ENCODE measurements at places on chromosomes 13 and 19. TPM values are rescaled to one million over a fixed set of nuclear protein-coding genes. Genes with fewer than 3 reads are reported as not detected.

Gene NKG7
- total RNA-seq, result 2.8 TPM

GRCh38 chr19:27775395-27775794, 1437.6 kb downstream of the UQCRFS1 start:
- no peak overlapping the region for H3K27ac ChIP-seq
- H3K36me3 ChIP-seq, result no peaks in the 10 kb centered on the region
- no peaks in the 10 kb centered on the region for H3K4me1 ChIP-seq
- no peaks in the 10 kb centered on the region for H3K27me3 ChIP-seq
- no peak overlapping the region for H3K4me3 ChIP-seq

Gene SYT3
- total RNA-seq, result 3.4 TPM

DNA sequence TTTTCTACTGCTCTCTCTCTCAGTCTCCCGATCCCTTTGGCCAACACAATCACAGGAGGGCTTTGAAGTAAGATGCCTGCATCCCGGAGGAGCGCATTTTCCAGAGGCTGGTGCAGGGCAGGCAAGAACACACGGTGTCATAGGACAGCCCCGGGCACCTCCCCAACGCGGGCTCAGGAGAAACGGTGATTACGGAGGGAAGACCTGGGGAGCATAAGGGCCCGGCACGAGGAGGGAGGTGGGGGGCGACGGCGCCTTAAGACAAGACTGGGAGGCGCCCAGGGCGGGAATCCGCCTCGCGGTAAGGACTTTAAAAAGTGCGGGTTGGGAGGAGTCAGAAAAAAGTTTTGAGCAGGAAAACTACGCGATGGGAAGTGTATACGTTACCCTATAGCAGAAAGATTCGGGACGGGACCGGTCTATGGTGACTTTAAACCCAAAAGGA, 18.7 kb upstream of the ZNF888 start:
- peak overlapping the region; percentile 81 for H3K4me3 ChIP-seq
- peaks cover 7% of the 10 kb centered on the region for H3K4me1 ChIP-seq

Gene TARM1
- total RNA-seq, result not detected

DNA sequence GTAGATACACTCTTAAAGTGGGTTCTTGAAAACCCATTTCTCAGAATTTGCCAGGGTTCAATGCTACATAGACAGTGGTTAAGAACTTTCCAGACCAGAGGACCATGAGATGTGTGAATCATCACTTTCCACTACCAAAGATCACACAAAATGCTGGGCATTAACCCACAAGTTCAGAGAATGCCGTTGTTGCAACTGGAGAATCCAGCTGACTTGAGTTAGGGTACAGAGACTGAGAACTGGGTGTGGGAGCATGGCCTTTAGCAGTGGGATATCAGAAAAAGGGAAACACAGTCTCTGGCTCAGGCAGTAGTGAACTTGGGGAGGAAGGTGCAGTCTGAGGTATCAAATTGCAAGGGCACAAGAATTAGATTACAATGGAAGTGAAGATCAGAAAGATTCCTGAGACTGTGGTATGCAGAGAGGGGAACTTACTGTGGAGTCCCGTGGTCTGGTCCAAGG, 51.5 kb upstream of the WDFY2 start:
- no peak for DNase-seq
- no peaks in the 10 kb centered on the region for H3K36me3 ChIP-seq
- no peaks in the 10 kb centered on the region for H3K27me3 ChIP-seq
- H3K4me1 ChIP-seq, result no peaks in the 10 kb centered on the region
- no peak overlapping the region for H3K27ac ChIP-seq

Gene UPK1A
- not detected for total RNA-seq

GRCh38 chr13:70457474-70457873, 349.2 kb upstream of the KLHL1 start:
- H3K27me3 ChIP-seq, result no peaks in the 10 kb centered on the region
- H3K4me3 ChIP-seq, result no peak overlapping the region

DNA sequence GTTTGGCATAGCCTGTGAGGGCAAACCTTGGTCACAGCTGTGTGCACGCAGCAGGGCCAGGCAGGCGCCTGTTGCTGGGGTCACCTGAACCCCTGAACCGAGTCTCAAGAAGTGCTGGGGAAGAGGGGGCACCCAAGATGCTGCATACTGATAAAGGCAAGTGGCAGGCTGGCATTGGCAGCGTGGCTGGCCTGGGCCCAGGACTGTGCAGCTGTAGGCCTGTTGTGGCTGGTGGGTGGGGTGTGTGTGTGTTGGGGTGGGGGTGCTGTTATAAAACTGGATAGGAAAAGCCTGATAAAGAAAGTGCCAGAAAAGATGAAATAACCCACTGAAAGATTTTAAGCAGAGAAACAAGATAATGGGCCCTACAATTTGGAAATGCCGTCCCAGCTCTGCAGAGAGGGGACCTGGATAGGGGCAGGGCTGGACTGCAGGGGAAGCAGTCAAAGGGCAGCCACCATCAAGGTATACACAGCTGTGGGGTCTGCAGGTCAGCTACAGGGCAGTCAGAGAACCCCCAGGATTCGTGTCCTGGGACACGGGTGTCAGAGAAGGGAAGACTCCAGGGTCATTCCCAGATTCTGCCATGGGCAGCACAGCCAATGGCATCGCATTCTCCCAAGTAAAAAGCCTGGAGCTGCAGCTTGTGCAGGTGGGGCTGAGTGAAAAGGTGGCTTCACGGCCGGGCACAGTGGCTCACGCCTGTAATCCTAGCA, 33.2 kb downstream of the CILP2 start:
- no peaks in the 10 kb centered on the region for H3K4me1 ChIP-seq
- H3K36me3 ChIP-seq, result no peaks in the 10 kb centered on the region
- no peaks in the 10 kb centered on the region for H3K27me3 ChIP-seq
- no peak for DNase-seq

Gene ZNF563
- 5.4 TPM for total RNA-seq

DNA sequence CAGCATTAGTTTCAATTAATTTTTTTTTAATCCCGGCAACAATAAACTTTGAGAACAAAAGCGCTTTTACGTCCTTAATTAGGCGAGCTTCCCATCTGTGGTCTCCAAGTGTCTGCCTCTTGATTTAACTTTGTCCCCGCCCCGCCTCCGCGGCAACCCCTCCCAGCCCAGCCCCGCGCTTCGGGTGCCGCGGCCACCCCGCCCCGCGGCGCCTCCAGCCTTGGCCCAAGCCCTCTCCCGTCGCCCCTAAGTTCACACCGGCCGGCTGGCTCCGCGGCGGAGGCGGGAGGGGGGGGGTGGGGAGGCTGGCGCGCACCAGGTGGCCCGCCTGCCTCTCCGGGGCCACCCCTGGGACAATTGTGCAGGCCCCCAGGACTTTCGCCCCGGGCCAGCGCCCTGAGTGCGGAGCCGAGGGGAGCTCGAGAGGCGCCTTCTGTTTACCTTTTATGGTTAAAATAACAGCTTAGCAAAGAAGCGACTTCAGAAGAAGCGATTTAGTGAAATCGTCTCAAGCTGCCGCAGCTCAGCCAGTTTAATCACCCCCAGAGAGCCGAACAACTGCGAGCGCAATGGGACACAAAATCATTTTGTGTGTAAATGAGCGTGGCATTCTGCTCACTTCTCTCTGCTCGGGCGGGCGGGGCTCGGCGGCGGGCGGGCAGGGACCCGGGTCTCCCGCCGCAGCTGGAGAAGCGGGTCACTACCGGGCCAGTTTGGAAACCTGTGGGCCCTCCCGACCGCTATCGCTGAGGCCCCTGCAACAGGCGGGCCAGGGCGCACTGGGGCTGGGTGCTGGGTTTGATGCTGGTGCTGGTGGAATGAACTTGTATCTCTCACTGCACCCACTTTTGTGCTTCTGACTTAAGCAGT, 1.4 kb downstream of the KCTD15 start:
- H3K27ac ChIP-seq, result no peak overlapping the region
- peak overlapping the region; percentile 30 for H3K4me3 ChIP-seq
- no peaks in the 10 kb centered on the region for H3K4me1 ChIP-seq
- H3K36me3 ChIP-seq, result no peaks in the 10 kb centered on the region
- H3K27me3 ChIP-seq, result peaks cover 26% of the 10 kb centered on the region

DNA sequence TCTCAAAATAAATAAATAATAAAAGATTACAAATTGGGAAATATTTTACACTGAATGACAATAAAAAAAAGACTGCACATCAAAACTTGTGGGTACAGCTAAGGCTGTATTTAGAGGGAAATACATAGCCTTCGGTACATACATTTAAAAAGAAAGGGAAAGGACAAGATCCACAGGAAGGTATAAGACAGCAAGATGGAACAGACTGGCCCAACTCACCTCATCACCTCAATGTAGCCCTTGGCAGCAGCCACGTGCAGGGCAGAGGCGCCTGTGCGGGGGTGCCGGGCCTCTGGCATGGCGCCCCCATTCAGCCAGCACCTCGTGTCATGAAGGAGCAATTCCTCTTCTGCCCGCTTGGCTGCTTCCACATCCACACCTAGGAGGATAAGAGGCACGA, 14.2 kb downstream of the PPP1R12C start:
- H3K4me3 ChIP-seq, result no peak overlapping the region
- H3K27ac ChIP-seq, result no peak overlapping the region
- H3K36me3 ChIP-seq, result peaks cover 43% of the 10 kb centered on the region
- H3K27me3 ChIP-seq, result no peaks in the 10 kb centered on the region
- H3K4me1 ChIP-seq, result no peaks in the 10 kb centered on the region

Gene IGFL3
- total RNA-seq, result not detected

Gene KLK1
- not detected for total RNA-seq

GRCh38 chr19:38851622-38852230, 1.9 kb upstream of the HNRNPL start:
- peak overlapping the region; percentile 100 for H3K27ac ChIP-seq
- peak; percentile 96 for DNase-seq
- H3K4me3 ChIP-seq, result peak overlapping the region; percentile 17
- peaks cover 24% of the 10 kb centered on the region for H3K4me1 ChIP-seq
- H3K27me3 ChIP-seq, result no peaks in the 10 kb centered on the region

DNA sequence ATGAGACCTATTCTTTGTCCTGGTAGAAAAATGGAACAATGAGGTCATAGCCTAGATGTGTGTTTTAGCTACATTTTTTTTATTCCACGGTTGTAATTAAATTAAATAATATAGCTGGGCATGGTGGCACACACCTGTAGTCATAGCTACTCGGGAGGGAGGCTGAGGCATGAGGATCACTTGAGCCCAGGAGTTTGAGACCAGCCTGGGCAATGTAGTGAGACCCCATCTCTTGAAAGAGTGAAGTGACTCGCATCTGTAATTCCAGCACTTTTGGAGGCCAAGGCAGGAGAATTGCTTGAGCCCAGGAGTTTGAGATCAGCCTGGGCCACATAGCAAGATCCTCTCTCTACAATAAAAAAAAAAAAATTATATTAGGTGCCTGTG, 11.7 kb upstream of the CBLC start:
- H3K4me3 ChIP-seq, result no peak overlapping the region
- H3K27me3 ChIP-seq, result no peaks in the 10 kb centered on the region
- H3K27ac ChIP-seq, result no peak overlapping the region
- DNase-seq, result no peak

GRCh38 chr19:45484273-45484945, 12.4 kb downstream of the RTN2 start:
- DNase-seq, result no peak
- H3K36me3 ChIP-seq, result no peaks in the 10 kb centered on the region
- no peaks in the 10 kb centered on the region for H3K27me3 ChIP-seq
- no peak overlapping the region for H3K27ac ChIP-seq
- H3K4me1 ChIP-seq, result no peaks in the 10 kb centered on the region

- H3K4me1 ChIP-seq, result no peaks in the 10 kb centered on the region
- H3K4me3 ChIP-seq, result no peak overlapping the region
- H3K27ac ChIP-seq, result no peak overlapping the region
- H3K27me3 ChIP-seq, result peaks cover 3% of the 10 kb centered on the region
Measured at GRCh38 chr13:99124794-99125316, 75.8 kb upstream of the UBAC2 start.

GRCh38 chr19:12484371-12485051, at the start of gene ZNF709:
ZNF709 (minus strand) TSS chr19:12484816; CDS start chr19:12484657, 159 bp downstream.
- peak; percentile 93 for DNase-seq
- no peaks in the 10 kb centered on the region for H3K27me3 ChIP-seq
- peaks cover 3% of the 10 kb centered on the region for H3K4me1 ChIP-seq
- no peaks in the 10 kb centered on the region for H3K36me3 ChIP-seq
- H3K27ac ChIP-seq, result peak within 1 kb of the TSS; percentile 85
- peak within 1 kb of the TSS; percentile 77 for H3K4me3 ChIP-seq

GRCh38 chr13:109947006-109947405, 160.6 kb upstream of the IRS2 start:
- H3K4me1 ChIP-seq, result no peaks in the 10 kb centered on the region
- no peaks in the 10 kb centered on the region for H3K27me3 ChIP-seq
- DNase-seq, result no peak
- no peak overlapping the region for H3K27ac ChIP-seq

Gene DAPK3
- total RNA-seq, result 47.1 TPM

DNA sequence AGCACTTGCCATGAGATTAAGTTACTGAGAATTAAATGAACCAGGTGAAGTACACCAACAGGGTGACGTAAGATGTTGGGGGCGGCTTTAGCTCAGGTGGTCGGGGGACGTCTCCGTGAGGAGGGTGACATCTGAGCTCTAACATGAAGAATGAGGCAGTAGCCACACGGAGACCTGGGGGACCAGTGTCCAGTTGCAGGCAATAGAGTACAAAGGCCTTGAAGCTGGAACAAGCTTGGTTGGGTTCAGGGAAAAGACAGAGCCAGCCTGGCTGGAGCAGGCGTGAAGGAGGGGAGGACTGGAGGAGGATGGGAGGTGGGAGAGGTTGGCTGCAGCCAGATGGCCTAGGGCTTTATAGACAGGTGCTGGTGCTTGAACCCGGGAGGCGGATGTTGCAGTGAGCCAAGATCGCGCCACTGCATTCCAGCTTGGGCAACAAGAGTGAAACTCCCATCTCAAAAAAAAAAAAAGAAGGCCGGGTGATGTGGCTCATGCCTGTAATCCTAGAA, 1.6 kb downstream of the SPINT2 start:
- no peaks in the 10 kb centered on the region for H3K36me3 ChIP-seq
- peaks cover 38% of the 10 kb centered on the region for H3K4me1 ChIP-seq
- no peaks in the 10 kb centered on the region for H3K27me3 ChIP-seq
- no peak overlapping the region for H3K4me3 ChIP-seq
- no peak overlapping the region for H3K27ac ChIP-seq

- H3K4me3 ChIP-seq, result no peak overlapping the region
- DNase-seq, result no peak
- H3K27ac ChIP-seq, result no peak overlapping the region
- no peaks in the 10 kb centered on the region for H3K27me3 ChIP-seq
- no peaks in the 10 kb centered on the region for H3K36me3 ChIP-seq
Measured at GRCh38 chr19:29268721-29269393, 55.9 kb upstream of the UQCRFS1 start.

GRCh38 chr13:32791545-32792172, 205.4 kb downstream of the PDS5B start:
- no peaks in the 10 kb centered on the region for H3K36me3 ChIP-seq
- no peaks in the 10 kb centered on the region for H3K27me3 ChIP-seq
- no peak overlapping the region for H3K4me3 ChIP-seq
- H3K27ac ChIP-seq, result no peak overlapping the region

DNA sequence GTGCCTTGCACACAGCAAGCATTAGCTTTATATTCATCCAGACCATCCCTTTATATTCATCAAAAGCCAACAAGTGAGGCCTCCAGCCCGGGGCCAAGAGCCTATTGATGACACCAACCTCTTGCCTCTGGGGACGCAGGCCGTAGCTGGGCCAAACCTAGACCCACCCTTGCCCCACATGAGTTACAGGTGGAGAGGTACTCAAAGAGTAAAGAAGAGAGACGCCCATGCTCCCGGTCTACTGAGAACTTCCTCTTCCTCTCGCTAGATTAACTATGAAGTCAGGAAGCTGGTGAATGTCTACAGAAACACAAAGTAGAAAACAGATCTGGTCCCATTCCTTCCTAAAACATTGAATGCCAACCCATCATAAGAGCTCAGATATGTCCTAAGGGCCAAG, 3.8 kb upstream of the MLNR start:
- no peak overlapping the region for H3K4me3 ChIP-seq
- H3K27me3 ChIP-seq, result peaks cover 24% of the 10 kb centered on the region
- DNase-seq, result no peak
- peaks cover 21% of the 10 kb centered on the region for H3K4me1 ChIP-seq
- no peaks in the 10 kb centered on the region for H3K36me3 ChIP-seq

Data from adrenal gland (tissue), 19 donors.